ACHN (cell line): ENCODE measurements at places on chromosomes 7 and 10.

DNA sequence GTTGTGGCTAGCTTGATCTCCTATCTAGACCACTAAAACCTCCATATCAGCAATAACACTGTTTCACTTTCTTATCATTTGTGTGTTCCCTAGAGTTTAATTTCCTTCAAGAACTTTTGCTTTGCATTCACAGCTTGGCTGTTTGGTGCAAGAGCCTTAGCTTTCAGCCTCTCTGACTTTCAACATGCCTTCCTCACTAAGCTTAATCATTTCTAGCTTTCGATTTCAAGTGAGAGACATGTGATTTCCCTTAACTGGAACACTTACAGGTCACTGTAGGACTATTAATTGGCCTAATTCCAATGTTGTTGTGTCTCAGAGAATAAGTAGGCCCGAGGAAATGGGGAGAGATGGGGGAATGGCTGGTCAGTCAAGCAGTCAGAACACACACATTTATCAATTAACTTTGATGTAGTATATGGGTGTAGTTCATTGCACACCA, 10.6 kb upstream of the BPGM start:
- DNase-seq: peak; percentile 29

- DNase-seq: no peak
These were observed 163.4 kb downstream of the ATE1 start for GRCh38 chr10:121764233-121764942.

DNA sequence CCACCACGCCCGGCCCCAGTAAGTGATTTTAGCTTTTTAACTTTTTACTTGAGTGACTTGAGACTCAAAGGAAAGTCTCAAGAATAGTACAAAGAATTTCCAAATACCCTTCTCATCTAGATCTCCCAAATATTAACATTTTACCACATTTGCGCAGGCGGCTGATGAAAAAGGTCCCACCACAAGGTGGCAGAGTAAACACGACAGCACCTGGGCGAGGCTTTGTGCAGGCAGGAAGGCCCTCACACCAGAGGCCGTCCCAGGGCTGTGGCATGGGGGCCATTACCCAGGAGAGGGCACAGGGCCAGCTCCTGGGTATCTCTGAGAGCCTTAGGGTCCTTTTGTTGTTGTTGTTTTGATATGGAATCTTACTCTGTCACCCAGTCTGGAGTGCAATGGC, 50.0 kb upstream of the WIPI2 start:
- DNase-seq: peak; percentile 48

DNA sequence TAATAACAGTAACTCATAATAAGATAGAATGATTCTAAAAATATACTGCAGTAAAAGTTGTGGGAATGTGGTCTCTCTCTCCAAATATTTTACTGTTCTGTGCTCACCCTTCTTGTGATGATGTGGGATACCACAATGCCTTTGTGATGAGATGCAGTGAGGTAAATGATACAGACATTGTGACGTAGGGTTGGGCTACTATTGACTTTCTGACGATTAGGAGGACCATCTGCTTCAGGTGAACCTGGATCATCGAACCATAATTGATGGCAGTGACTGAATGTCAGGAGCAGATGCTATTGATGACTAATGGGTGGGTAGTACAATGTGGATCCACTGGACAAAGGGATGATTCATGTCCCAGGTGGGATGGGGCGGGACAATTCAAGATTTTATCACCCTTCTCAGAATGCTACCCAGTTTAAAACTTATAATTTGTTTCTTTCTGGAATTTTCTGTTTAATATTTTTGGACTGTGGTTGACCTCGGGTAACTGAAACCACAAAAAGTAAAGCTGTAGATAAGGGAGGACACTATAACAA, 73.9 kb upstream of the ARMC3 start:
- no peak for DNase-seq

DNA sequence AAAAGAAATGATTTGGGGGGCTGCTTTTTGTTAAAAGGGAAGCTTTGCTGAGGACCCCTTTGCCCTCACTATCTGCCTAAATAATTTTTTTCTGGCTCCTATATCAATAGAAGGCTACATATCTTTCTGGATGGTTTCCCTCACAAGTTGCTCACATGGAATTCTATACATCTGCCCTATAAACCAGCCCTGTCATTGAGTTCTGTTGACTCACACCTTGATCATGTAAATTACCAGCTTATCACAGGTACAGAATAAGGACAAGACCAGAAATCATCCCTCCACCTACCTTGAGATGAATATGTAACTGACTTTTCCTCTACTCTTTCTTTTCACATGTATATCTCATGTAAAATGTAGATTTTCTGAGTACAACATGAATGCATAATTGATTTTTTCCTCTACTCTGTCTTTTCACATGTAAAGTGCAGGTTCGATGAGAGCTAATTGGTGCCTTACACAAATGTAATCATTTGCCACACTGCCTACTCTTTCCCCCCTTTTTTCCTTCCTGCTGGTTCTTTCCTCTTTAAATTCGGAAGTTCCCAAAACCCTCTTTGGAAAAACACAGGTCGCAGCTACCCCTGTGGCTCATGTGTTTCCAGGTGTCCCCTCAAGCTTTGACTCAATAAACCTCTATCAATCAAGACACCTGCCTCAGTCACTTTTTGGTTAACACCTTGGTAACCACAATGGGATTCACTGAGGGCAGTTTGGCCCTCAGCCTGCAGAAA, 12.5 kb downstream of the CYP3A43 start:
- no peak for DNase-seq

DNA sequence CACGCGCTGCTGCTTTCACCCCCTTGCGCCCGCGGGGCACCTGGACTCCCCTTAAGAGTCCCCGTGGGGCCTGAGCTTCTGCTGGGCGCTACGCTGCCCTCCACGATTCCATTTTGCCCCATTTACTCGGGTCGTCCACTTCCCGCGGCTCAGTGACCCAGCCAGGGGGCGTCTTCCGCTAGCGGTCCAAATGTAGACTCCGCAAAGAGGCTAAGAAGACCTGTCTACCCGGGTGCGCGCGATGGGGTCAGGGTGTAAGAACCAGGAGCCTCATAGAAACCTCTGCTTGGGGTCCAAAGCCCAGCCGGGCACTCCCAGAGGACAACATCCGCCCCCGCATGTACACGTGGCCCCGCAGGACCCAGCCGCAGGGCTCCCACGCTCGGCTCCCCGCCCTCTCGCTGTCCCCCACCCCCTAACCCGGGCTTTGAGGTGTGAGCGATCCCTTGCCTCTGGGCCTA, 5.2 kb upstream of the HMX2 start:
- no peak for DNase-seq

- peak; percentile 48 for DNase-seq
These were observed 83.7 kb downstream of the ZMIZ1 start for GRCh38 chr10:79152423-79152817.

- DNase-seq: no peak
These were observed 84.5 kb downstream of the HGF start for GRCh38 chr7:81685270-81685868.

- no peak for DNase-seq
These were observed 65.2 kb downstream of the ADAM22 start for GRCh38 chr7:87999261-87999660.

DNA sequence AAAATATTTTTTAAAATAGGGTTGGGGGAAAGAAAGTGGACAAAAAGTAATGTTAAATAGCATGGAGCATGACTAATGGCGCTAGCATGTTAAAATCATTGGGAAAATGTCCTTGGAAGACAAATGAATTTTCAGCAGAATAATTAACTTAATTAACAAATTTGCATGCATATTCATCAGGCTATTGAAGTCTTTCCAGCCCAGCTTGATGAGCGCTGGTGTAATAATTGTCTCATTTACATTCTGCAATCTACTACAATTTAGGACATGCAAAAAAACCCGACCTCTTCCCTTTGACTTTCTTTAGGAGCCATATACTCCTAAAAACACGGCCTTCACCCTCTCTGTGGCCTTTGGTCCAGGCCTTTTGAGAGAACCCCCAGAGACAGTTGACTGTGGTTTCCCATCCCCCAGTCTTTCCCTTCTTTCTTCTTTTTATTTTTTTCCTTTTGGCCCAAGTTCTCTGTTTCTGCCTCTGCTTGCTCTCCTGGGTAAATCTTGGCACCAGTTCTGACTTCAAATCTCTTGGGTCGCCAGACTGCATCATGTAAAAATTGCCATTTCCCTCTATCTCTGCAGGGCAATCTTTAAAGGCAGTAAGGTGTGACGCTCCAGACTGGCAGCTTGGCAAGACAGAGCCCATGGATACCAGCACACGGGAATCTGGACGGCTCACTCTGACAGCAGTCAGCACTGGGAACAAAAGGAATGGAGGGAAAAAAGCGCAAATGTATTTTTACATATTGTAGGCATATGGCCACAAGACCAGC, 105.5 kb downstream of the NEUROD6 start:
- no peak for DNase-seq

GRCh38 chr10:31404640-31405039, 85.6 kb downstream of the ZEB1 start:
- DNase-seq: peak; percentile 10

DNA sequence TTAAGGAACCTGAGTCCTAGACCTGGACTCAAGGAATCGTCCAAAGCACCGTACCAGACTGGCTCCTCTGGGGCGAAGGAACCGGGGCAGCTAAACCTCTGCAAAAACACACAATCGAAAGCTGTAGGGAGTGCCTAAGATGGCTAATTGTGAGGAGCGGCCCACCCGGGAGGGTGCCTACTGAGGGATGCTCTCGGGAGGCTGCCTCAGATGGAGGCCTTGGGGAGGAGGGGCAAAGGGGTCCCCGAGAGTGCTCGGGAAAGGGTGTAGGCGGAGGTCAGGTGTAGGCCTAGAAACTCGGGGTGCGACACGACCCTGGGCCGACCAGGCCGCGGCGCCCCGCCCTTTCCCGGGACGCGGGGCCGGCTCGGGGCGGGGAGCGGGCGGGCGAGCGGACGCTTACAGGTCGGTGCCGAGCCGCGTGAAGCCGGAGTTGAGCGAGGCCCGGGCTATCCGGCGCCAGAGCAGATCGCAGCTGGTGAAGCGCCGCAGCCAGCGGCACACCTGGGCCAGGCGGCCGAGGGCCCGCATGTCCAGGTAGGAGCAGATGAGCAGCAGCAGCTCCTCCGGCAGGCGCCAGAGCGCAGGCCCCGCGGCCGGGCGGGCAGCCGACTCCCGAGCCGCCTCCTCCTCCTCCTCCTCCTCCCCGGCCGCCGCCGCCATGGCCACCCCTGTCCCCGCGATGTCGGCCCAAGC, 844 bp downstream of the FBXW4 start:
- peak; percentile 58 for DNase-seq
